HAP-1 (cell line): ENCODE measurements at places on chromosomes 3 and 15.
A peak's percentile ranks its signal among the peaks of the same experiment; 100 is the strongest.

DNA sequence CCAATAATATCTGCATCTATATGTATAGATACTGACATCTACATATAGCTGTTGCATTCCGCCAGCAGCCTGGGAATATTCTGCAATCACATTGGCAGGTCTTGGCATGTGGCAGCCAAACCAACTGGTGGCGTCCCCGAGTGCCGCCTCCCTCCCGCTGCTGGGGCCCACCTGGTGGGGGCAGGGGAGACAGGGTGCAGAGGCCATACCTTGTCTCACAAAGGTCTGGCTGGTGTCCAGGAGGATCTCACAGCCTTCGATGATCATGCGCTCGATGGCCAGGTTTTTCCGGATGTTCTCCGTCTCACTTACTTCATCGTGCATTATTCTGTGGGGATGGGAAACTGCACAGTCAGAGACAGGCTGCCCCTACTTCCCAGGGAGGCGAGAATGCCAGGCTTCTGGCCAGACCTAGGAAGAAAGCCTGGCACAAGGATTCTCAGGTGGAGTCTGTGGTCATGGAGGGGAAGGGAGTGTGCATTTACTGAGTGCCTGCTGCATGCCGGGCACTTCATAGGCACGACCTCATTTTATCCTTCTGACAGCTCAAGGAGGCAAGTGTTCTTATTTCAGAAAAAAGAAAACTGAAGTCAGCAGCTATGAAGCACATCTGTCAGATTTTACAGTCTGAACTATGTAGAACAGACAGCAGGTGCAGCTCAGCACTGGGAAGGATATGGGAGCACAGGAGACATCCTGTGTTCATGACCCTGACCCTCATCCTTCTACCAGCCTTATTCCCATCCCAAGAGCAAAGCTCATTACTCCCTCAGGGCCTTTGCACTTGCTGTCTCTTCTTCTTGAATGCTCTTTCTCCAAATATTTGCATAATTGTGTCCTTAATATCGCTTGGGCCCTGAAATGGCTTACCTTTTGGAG lies 62.8 kb downstream of the RASGRF1 start:
- no peak for DNase-seq

GRCh38 chr3:32992310-32992686 lies 40.9 kb downstream of the CCR4 start:
- DNase-seq = no peak

DNA sequence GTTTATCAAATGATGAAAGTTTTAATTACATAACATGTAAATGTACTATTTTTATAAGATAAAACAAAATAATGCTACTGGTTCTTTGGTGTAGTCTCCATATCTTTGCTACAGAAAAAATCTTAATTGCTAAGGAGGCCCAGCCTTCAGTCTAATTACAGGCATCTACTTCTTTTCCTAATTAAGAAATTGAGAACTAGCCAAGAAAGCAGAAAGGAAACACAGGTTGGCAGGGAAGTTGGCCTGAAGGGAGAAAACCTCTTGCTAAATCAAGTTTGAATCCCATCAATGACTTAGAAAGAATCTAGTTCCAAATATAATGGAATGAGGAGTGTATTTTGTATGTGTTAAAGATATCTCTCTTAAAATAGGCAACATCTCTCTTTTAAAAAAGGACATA lies 212.4 kb upstream of the ARL6 start:
- DNase-seq = no peak

DNA sequence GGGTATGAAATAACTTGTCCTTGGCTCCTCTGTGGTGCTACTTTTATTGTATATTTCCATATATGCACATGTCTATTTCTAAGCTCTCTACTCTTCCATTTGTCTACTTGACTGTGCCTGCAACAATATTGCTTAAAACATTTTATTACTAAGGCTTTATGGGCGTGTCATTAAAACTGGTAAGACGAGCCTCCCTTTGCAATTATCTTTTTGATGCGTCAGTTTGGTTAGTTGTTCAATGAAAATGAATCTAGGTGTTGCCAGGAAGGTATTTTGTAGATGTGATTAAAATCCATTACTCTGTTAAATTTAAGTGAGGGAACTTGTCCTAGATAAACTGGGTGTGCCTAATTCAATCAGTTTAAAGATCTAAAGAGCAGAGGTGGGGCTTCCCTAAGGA lies 12.9 kb upstream of the TRA2B start:
- no peak for DNase-seq

GRCh38 chr3:188914552-188914951 lies 257.2 kb upstream of the TPRG1 start:
- no peak for DNase-seq

GRCh38 chr15:96356494-96357455 lies 26.3 kb downstream of the NR2F2 start:
- DNase-seq = peak; percentile 61

DNA sequence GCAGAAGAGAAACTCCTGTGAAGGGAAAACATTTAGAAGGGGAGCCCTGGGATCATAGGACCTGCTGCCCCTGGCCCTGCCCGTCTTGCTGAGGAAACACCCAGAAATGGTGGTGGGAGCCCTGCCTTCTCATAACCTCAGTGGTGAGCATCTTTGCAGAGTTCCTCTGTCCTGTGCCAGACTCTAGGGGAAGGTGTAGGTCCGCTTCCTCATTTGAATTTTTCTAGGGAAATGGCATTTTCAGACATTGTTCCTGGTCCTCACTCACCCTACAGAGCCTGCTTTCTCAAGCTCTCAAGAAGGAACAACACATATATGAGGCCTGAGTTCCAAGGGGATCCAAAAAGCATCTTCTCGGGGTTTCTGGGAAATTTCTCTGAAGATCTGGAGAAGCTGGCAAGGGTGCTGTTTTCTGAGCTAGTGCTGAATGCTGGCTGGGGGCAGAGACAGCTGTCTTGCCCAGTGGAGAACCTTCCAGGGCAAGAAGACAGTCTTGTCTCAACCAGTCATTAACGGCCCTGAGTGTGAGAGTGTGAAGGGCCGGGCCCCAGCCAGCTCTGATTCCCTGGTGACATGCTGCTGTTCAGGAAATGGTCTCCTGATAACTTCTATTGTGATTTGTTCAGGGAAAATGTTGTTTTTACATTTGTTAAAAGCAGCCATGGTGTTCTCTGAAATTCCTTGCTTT lies 283.1 kb upstream of the LRRFIP2 start:
- DNase-seq = no peak

- DNase-seq = no peak
Measured at GRCh38 chr3:32778389-32778788, 39.4 kb upstream of the TRIM71 start.

- no peak for DNase-seq
Measured at GRCh38 chr3:71956716-71957115, 171.8 kb upstream of the PROK2 start.
